ENCODE measurements at places on chromosomes 4 and X.

DNA sequence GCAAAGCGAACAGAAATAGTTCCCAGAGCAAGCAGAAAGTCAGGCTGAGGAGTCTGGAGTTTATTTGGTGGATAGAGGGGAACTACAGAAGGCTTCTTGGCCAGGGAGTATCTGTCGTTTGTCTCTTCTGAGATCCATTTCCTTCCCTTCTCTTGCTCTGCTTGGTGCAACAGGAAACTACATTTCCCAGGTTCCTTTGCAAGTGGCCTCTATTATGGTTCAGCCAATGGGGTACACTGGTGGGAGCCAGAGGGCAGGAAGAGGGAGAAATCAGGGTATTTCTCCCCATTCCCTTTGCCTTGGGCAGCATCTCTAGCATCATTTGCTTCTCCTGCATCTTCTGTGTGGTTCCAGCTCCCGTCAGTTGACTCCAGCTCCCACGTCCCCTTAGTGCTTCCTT is 142.1 kb downstream of the BCOR start:
- no peak for DNase-seq

DNA sequence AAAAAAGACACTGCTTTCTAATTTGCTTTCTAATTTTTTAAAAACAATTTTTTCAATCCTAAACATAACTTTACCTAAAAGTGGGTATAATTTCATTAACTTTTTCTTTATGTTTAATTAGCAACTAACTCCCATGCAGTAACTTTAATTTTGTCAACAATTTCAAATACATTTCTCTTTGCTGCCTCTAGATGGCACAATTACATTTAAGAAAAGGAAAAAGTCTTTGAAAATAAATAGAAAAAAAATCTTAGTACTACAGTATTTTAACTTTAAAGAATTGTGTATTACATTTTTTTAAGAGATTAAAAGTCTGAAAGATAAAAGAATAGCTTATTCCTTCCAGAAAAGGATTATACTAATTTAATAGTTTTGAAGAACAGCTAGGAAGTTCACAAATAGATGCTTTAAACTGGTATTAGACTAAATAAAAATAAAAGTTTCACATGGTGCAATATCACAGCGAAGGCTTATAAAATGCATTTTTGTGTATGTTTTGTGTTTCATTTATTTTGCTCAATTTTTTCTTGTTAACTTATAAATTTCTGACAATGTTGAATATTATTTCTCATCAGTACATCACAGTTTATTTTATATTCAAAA is 105.1 kb downstream of the ADGRA3 start:
- no peak for DNase-seq

DNA sequence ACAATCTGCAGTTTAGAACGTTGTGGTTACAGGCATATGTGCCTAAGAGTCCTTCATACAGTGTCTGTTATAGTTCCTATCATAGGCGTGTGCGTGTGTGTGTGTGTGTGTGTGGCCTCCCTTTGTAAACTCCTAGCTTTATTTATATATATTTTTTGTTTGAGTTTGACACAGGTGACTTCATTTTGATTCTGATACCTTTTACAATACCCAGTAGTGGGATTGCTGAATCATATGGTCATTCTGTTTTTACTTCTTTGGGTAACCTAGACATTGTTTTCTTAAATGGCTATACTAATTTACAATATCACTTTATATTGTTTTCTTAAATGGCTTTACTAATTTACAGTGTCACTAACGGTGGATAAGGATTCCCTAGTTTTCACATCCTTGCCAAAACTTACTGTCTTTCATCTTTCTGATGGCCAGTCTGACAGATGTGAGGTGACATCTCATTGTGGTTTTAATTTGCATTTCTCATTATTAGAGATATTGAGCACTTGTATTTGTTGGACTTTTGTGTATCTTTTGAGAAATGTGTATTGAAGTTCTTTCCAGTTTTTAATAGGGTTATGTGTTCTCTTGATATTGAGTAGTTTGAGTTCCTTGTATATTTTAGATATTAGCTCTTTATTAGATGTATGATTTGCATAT is 211.1 kb upstream of the NUDT6 start:
- DNase-seq: no peak

DNA sequence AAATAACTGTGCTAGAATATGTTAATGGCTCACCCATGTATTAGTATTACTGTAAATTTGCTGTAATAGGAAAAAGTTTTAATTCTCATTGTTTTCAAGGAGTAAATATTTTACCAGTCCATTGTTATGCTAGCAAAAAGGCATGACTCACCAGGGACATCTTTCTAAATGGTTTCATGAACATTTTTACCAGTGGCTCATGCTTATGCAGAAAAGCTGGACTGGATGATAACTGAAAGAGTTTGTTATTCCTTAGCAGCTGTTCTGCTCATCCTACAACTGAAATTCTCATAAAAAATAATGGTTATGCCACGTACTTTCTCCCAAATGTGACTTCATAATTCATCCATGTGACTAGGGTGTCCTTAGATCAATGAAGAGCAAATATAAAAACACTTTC is 111.9 kb upstream of the PCDH18 start:
- DNase-seq: no peak

DNA sequence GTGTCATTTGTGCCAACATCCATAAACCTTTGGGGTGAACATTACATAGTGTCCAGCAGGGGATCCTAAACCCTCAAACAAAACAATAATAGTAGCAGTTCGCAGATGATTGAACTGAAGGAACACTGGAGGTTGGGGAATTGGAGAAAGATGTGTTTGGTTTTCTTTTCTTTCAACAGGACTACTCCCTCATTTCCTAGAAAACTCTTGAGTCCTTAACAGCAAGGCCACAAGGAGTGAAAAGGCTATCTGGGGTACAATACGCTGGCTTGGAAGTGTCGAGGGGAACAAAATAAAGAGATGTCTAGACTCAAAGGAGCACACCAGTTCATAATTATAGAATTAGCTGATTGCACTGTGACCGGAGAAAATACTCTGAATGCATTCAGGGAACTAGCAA is 72.1 kb downstream of the IDS start:
- no peak for DNase-seq

DNA sequence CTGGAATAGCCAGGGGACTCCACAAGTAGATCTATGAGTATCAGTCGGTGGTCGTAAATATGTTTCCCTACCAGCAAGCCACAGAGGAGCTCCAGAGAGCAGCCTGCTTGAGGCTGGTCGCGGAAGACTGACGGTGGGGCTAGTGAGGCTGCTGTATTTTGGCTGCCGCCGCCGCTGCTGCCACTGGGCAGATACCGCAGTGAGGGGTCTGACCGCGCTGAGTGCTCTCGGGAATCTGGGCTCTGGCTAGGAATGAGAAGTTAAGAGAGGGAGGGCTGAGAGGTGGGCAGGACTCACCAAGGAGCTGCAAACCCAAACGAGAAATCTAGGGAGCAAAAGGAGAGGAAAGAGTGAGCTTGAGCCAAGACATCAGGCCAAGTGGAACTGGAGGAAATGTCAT is at the start of gene EXOC1L:
EXOC1L (plus strand) TSS at position 157 of the 400 bp plus-strand sequence; CDS start at position 394, 237 bp downstream.
- no peak for DNase-seq

GRCh38 chr4:114310296-114310925 is 288.2 kb upstream of the UGT8 start:
- no peak for DNase-seq

GRCh38 chrX:133681897-133682296 is 266.6 kb upstream of the GPC4 start:
- no peak for DNase-seq

DNA sequence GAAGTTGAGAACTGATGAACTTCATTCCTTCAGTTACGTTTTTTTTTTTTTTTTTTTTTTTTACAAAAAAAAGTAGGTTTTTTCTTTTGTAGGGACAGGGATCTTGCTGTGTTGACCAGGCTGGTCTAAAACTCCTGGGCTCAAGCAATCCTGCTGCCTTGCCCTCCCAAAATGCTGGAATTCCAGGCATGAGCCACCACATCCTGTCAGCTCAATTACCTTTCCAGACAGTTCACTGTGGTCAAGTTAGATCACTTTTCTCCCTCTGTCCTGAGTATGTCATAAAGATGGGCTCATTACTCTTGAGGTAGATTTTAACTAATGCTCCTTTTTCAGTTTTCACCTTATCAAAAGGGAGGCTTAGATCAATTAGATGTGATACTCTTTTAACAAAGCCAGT is 10.8 kb upstream of the NR3C2 start:
- DNase-seq: no peak

DNA sequence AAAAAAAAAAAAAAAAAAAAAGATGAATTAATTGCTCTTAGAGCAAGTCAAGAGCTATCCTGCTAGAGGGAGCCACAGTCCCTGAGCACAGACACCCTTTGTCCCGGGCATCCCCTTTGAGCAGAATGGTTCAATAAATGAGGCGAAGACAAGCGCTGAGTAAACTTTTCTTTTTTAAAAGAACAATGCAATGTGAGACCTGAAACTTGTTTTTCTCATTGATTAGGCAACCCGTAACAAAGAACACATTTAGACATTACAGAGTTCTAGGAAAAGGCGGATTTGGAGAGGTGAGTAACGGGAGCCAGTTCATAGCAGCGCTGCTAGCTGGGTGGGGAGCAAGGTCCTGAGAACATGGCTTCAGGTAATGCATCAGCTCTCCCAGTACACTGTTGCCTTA is 46.1 kb downstream of the GRK4 start:
- no peak for DNase-seq

- DNase-seq: no peak
Measured at GRCh38 chrX:40167233-40167849, 69.6 kb upstream of the BCOR start.

DNA sequence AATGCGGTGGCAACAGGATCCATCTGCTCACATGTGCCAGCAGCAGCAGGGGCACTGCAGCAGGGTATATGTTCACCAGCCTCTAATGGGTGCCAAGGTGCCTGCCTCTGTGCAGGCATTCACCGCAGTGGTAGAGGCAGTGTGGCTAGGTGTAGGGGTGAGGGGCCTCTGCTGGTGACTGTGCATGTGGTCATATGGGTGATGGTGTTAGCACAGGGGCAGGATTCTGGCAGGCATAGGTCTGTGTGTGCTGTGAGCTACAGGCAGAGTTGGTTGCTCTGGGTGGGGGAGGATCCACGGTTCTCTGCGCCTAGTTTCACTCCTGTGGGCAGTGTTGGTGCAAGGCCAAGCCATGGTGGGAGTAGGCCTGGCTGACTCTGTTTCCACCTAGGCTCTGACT is 566.5 kb upstream of the GNPDA2 start:
- no peak for DNase-seq

GRCh38 chr4:98728871-98729270 is 70.5 kb upstream of the TSPAN5 start:
- DNase-seq: no peak

- no peak for DNase-seq
Measured at GRCh38 chr4:13548984-13549546, 4.8 kb upstream of the NKX3-2 start.

DNA sequence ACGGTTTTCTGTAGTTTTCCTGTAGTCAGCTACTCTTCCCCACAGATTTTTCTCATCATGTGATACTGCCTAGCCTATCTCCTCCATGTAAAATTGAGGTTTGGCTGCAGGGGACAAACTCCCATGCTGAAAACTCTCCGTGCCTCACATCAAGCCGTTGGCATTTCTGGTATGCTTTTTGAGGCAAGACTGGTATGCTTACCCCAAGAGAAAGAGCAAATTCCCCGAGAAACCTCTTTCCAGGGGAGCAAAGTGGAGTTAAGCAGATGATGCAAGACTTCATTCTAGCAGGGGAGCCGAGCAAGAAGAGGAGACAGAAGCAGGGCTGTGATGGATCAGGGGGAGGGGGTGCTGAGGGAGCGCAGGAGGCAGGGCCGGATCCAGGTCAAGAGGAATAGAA is 4.8 kb downstream of the SOWAHD start:
- no peak for DNase-seq

DNA sequence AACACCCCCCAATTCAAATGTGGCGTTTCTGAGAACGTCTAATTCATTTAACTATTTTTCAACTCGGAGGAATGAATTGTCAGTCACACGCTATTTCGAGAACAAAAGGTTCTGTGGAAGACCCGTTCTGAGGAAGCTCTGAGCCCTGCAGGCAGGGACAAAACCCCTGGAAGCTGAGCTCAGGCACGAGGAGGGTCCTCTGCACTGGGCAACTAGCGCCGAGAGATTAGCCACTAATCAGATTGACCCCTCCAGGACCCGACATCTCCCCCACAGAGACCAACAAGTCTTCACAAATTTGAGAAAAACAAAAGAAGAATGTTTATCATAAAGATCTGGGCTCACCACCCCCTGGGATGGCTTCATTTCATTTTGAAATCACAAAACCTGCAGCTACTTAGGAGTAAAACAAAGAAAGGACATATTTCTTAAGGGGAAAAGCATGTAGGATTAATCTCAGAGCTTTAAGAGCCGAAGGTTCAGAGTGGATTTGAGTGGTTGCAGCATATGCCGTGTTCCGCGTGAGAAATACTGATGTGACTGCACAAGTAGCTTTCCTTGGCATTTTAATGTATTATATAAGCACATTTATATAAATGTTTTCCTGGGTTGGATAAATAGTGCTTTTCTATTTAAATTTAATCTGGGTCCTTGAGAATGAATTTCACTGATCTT is 41.8 kb downstream of the ADRA2C start:
- DNase-seq: no peak

- no peak for DNase-seq
Measured at GRCh38 chr4:39613093-39613656, 25.5 kb downstream of the SMIM14 start.

- DNase-seq: no peak
Measured at GRCh38 chrX:149916745-149917392, 12.5 kb upstream of the HSFX4 start.

DNA sequence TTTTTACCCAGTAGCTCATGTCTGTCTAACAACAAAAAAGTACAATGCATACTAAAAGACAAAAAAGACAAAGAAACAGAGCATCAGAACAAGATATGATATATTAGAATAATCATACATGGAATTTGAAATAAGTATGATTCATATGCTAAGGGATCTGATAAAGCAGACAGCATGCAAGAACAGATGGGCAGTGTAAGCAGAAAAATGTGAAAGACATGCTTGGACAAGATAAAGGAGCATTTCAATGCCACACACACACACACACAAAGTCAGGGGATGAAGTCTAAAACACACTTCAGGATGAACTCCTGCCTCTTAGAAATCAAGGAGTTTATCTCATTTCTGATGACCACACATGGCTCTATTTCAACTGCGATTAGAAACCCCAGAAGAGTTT is 649.6 kb upstream of the NDST4 start:
- DNase-seq: no peak

DNA sequence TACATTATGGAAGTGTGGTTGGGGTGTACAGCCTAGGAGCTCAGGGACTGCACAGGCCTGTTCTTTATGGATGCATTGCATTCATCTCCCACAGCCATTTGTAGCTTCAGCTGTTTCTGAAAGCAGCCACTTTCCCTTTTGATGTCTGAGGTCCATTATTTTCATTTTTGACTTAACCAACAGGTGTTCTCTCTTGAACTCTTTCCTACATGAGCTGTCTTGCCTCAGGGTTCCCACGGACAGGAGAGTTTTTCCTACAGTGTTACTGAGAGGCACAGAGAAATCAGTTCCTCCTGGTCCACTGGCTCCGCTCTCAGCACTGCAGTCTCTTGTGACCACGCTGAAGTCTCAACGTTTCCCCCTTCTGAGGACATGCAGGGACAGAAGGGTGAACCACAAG is 87.2 kb downstream of the RASL11B start:
- DNase-seq: no peak

GRCh38 chr4:136662539-136662938 is 869.8 kb downstream of the PCDH18 start:
- no peak for DNase-seq

- no peak for DNase-seq
Measured at GRCh38 chr4:38209654-38210053, 249.5 kb downstream of the PTTG2 start.

All from esophagus squamous epithelium (tissue), 5 donors.